ENCODE measurements at places on chromosomes 2 and 18.

GRCh38 chr2:201779901-201780673 is 646 bp downstream of the ALS2 start:
- peak overlapping the region; percentile 98 for H3K4me3 ChIP-seq
- H3K36me3 ChIP-seq = no peaks in the 10 kb centered on the region
- H3K27me3 ChIP-seq = peaks cover 3% of the 10 kb centered on the region
- DNase-seq = no peak
- H3K27ac ChIP-seq = peak overlapping the region; percentile 64
- peaks cover 15% of the 10 kb centered on the region for H3K4me1 ChIP-seq

DNA sequence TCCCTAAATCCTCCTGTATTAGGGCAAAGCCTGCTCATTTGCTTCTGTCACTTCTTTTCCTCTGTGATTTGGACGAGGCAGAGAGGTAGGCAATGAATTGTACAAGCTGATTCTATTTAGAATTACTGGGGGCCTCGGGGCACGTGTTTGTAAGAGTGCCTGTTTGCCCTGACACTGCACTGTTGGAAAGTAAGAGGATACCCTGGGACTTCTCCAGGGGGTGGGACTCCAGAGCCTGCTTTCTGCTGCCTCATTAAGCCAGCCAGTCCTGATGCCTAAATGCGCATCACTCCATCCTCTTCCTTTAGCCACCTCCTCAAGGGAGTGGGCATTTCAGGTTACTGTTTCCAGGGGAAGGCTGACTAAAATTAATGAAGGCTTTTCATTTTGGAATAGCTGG is 134.3 kb downstream of the TDRD15 start:
- H3K36me3 ChIP-seq = no peaks in the 10 kb centered on the region
- H3K4me3 ChIP-seq = no peak overlapping the region
- no peaks in the 10 kb centered on the region for H3K4me1 ChIP-seq
- DNase-seq = no peak

DNA sequence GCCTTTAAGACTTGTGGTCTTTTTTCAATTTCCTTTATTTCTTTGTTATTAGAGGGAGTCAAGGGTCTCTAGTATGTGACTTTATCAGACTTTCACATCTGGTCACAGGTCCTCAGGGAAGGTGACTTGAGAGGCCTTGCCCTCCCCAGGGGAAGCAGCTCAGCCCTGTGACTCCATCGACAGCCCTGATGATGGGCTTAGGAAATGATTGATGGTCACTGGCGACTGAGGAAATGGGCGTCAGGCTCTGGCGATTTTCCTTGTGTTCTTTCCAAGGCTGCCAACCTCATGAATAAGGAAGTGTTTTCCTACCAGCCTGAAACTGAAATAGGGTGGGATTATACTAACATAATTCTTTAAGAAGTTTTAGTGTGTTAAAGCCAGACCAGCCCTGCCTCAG is 21.1 kb downstream of the SERPINE2 start:
- no peaks in the 10 kb centered on the region for H3K36me3 ChIP-seq
- peaks cover 22% of the 10 kb centered on the region for H3K4me1 ChIP-seq
- H3K4me3 ChIP-seq = no peak overlapping the region
- no peak for DNase-seq

GRCh38 chr2:182784777-182785176 is 68.7 kb downstream of the DNAJC10 start:
- no peak overlapping the region for H3K27ac ChIP-seq
- DNase-seq = no peak
- H3K4me3 ChIP-seq = no peak overlapping the region
- peaks cover 16% of the 10 kb centered on the region for H3K36me3 ChIP-seq
- no peaks in the 10 kb centered on the region for H3K4me1 ChIP-seq

DNA sequence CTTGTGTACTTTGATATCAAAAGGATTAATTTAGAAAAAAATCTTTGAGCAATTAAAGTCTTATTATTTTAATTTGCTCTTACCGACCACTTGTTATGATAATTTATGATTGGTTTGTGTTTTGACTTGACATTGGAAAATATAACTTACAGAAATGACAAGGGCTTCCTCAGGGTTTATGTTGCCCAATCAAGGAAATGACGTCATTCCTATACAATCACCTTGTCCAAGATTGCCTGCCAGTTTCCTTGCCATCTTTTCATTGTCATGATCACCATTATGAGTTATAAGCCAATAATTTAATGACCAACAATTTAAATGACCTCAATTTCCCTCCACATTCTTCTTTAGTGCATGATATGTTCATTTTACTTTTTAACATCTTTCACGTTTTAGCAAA is 351.8 kb upstream of the TMEFF2 start:
- H3K36me3 ChIP-seq = no peaks in the 10 kb centered on the region
- no peaks in the 10 kb centered on the region for H3K4me1 ChIP-seq
- H3K4me3 ChIP-seq = no peak overlapping the region
- DNase-seq = no peak
- no peaks in the 10 kb centered on the region for H3K27me3 ChIP-seq

DNA sequence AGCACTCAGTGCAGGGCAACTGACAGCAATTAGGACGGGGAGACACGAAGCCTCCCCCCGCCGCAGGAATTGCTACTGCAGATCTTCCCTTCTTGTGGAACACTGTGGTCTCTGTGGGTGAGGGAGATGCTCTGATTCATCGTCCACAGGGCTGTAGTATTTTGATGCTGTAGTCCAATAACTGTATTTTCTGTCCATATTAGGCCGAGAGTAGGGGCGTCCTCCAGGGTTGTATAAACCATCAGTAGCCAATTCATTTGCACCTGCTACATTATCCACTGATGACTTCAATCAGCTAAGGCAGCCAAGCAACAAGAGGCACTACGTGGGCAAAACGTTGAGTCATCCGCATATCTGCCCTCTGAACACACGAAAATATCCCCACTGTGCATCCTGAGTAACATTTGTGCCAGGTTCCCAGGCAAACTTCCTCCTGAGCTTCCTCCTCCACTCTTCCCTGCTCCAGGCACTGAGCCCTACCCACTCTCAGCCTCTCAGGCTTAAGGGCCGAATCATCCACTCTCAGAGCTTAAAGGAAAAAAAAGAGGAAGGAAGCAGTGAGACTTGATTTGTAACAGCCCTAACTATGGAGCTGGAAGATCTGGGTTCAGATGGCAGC is 62.1 kb downstream of the LBH start:
- no peak overlapping the region for H3K27ac ChIP-seq
- no peaks in the 10 kb centered on the region for H3K36me3 ChIP-seq
- H3K4me1 ChIP-seq = peaks cover 26% of the 10 kb centered on the region
- no peak overlapping the region for H3K4me3 ChIP-seq
- DNase-seq = no peak
- no peaks in the 10 kb centered on the region for H3K27me3 ChIP-seq

GRCh38 chr18:79480171-79481045 is 84.7 kb downstream of the NFATC1 start:
- no peak for DNase-seq
- H3K27ac ChIP-seq = no peak overlapping the region
- H3K27me3 ChIP-seq = no peaks in the 10 kb centered on the region
- H3K36me3 ChIP-seq = peaks cover 11% of the 10 kb centered on the region
- H3K4me3 ChIP-seq = no peak overlapping the region
